ENCODE measurements at places on chromosomes 7 and 10.

DNA sequence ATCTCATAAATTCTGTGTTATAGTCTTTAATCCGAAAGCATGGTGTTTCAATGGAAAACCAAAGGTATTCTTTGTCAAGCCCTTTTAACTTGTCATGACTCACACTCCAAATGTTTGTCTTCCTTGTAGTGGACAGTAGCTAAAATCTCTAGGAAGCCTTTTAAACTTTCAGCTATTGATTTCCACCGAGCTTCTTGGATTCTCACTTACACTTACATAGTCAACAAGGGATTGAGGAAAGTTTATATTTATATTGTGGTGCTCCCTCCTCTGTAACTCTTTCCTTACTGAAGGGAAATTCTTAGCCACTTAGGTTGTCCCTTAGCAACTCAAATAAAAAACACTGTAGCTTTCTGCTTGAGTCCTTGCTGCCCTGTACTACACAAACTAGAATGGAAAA is 31.2 kb upstream of the GPR37 start:
- no peaks in the 10 kb centered on the region for H3K36me3 ChIP-seq
- H3K27me3 ChIP-seq = no peaks in the 10 kb centered on the region
- DNase-seq = no peak

- H3K4me1 ChIP-seq = peaks cover 37% of the 10 kb centered on the region
- no peak overlapping the region for H3K27ac ChIP-seq
- no peaks in the 10 kb centered on the region for H3K27me3 ChIP-seq
- no peaks in the 10 kb centered on the region for H3K36me3 ChIP-seq
Measured at GRCh38 chr7:28748933-28749584, 209.1 kb downstream of the TRIL start.

DNA sequence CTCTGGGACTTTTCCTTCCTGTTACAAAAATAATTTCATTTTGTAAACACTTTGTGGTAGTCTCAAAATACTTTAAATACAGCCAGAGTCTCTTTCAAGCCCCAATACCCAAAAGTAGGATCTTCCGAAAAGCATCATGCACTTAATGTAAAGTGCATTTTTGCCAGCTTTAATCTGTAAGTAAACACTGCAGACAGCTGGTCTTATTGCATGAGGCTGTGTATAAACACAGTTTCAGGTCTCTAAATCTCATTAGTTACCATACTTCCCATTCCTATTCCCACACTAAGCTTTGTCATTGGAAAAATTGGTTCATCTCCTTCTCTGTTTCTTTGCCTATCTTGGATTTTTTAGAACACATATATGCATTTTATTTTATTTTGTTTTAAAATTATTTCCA is 87.6 kb upstream of the GNAI1 start:
- DNase-seq = no peak
- no peaks in the 10 kb centered on the region for H3K36me3 ChIP-seq
- H3K4me1 ChIP-seq = no peaks in the 10 kb centered on the region
- H3K27me3 ChIP-seq = no peaks in the 10 kb centered on the region
- no peak overlapping the region for H3K4me3 ChIP-seq

GRCh38 chr10:79346388-79347225 is 662 bp upstream of the PPIF start:
- H3K4me3 ChIP-seq = peak overlapping the region; percentile 94
- H3K27me3 ChIP-seq = no peaks in the 10 kb centered on the region
- no peak for DNase-seq
- H3K27ac ChIP-seq = no peak overlapping the region
- peaks cover 3% of the 10 kb centered on the region for H3K36me3 ChIP-seq

DNA sequence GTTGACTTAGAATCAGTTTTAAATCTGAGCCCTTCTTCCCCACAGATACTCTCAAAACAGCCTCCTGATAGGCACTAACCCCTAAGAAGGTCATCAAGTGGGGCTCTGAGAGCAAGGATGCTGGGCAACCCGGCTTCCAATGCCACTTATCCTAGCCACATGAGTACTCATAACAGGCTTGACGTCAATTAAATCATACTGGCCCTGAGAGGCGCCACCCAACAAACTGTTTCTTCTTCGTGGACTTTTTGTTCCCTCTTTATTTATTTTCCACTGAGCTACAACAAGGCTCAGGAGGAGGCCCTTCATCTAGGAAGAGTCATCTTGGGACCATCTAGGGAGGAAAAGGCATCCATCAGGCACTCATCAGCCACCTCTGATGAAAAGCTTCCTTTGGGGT is 255.9 kb downstream of the KCNMA1 start:
- H3K4me1 ChIP-seq = peaks cover 43% of the 10 kb centered on the region
- no peak for DNase-seq
- H3K36me3 ChIP-seq = no peaks in the 10 kb centered on the region
- no peaks in the 10 kb centered on the region for H3K27me3 ChIP-seq

DNA sequence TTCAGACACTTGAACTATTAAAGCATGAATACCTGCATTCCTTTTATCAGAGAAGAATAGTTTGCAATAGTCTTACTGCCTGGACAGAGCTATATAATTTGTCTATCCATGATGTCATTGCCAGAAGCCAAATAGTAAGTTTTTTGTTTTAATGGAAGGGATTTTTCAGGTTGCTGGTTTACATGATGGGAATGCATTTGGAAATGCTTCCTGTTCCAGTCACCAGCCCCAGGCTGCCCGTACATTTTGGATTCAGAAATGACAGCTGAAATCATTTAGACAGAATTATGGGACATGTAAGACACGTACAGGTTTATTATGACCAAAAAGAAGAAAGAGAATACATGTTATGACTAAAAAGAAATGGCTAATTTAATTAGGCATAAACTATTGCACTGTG is 293.1 kb downstream of the CDK14 start:
- H3K4me3 ChIP-seq = no peak overlapping the region
- H3K27ac ChIP-seq = no peak overlapping the region
- H3K27me3 ChIP-seq = no peaks in the 10 kb centered on the region
- DNase-seq = no peak
- H3K36me3 ChIP-seq = no peaks in the 10 kb centered on the region

DNA sequence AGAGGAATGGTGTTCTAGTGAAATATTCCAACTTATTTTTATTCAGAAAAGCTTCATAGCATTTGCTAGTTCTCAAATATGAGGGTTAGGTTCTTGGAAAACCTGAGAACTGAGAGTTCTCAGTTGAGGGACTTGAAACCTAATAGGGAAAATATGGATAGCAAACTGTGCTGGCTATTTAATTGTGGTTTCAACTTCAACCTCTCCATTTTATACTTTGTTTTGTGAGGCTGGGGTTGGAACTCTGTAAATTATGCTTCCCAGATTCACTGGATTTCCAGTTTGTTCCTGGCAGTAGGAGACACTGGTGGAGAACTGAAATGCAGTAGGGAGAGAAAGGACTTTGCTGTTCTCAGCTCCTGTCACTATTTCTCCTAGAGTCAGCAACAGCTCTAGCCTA is 52.7 kb downstream of the CDK14 start:
- H3K4me1 ChIP-seq = peaks cover 3% of the 10 kb centered on the region
- H3K4me3 ChIP-seq = no peak overlapping the region
- DNase-seq = no peak
- no peaks in the 10 kb centered on the region for H3K36me3 ChIP-seq

DNA sequence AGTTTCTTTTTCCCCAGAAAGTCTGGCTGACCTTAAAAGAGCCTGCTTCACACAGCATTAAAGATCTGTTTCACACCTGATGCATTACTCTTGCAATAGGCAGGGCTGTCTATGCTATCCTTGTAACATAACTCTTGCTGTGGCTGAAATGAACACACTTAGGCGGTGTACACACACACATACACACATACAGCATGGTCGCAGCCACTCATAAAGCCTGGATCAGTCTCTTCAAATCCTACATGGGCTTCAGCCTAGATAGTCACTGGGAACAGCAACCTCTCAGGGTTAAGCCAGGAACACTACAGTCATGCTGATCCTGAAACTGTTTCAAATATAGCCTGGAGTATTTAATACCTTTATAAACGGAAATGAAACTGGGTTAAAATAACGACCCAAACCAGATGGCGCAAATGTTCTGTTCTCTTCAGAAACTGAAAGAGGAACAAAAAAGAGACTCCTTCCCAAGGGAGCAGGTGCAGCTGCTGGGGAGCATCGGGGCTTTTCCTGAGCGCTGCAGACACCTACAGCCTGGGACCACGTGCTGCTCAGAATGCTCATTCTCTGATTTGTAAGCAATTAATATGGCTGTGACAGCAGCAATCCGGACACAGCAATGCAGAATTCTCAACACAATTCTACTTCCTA is 61.0 kb upstream of the SFMBT2 start:
- DNase-seq = no peak
- H3K27ac ChIP-seq = no peak overlapping the region
- H3K4me1 ChIP-seq = peaks cover 6% of the 10 kb centered on the region
- H3K4me3 ChIP-seq = peak overlapping the region; percentile 11
- no peaks in the 10 kb centered on the region for H3K27me3 ChIP-seq

GRCh38 chr10:76067447-76067846 is 636.0 kb downstream of the LRMDA start:
- no peaks in the 10 kb centered on the region for H3K27me3 ChIP-seq
- DNase-seq = no peak
- no peak overlapping the region for H3K27ac ChIP-seq
- H3K36me3 ChIP-seq = no peaks in the 10 kb centered on the region

GRCh38 chr10:71094712-71095390 is 117.5 kb upstream of the UNC5B start:
- no peaks in the 10 kb centered on the region for H3K36me3 ChIP-seq
- DNase-seq = no peak
- no peak overlapping the region for H3K27ac ChIP-seq

GRCh38 chr7:103348452-103348851 is 1.0 kb downstream of the PSMC2 start:
- H3K4me1 ChIP-seq = peaks cover 39% of the 10 kb centered on the region
- H3K27me3 ChIP-seq = no peaks in the 10 kb centered on the region
- no peak for DNase-seq
- peaks cover 6% of the 10 kb centered on the region for H3K36me3 ChIP-seq

GRCh38 chr7:40921589-40922315 is 781.1 kb downstream of the INHBA start:
- H3K36me3 ChIP-seq = no peaks in the 10 kb centered on the region
- H3K27ac ChIP-seq = no peak overlapping the region
- H3K4me1 ChIP-seq = no peaks in the 10 kb centered on the region
- DNase-seq = no peak
- H3K27me3 ChIP-seq = no peaks in the 10 kb centered on the region
